Vein endothelial cell (primary cell): ENCODE measurements at places on chromosomes 11 and 22. TPM values are rescaled to one million over a fixed set of nuclear protein-coding genes. Genes with fewer than 3 reads are reported as not detected.

The MIF gene
- total RNA-seq = 196 and 293 TPM in 2 replicates

The APOL1 gene
- 3.3 and 3.6 TPM in 2 replicates for total RNA-seq

The CARD18 gene
- total RNA-seq = not detected in 2 replicates

The SLC16A8 gene
- not detected in 2 replicates for total RNA-seq

The CAPN1 gene
- 173 and 196 TPM in 2 replicates for total RNA-seq

The APOA1 gene
- not detected in 2 replicates for total RNA-seq

The SLC22A9 gene
- total RNA-seq = not detected in 2 replicates

The APOL3 gene
- total RNA-seq = 47.7 and 58.8 TPM in 2 replicates

The CDC45 gene
- 12.1 and 26.5 TPM in 2 replicates for total RNA-seq

The LINC01488 gene
- total RNA-seq = not detected in 2 replicates

The TMEM86A gene
- total RNA-seq = 2.5 and 3.3 TPM in 2 replicates

The PHOX2A gene
- not detected in 2 replicates for total RNA-seq

The PHF5A gene
- 48.3 and 53.3 TPM in 2 replicates for total RNA-seq

The SHISAL1 gene
- under 0.01 TPM in 2 replicates for total RNA-seq

The CPT1A gene
- total RNA-seq = 76.0 and 84.3 TPM in 2 replicates

The YPEL4 gene
- total RNA-seq = under 0.01 and 0.29 TPM in 2 replicates

The APOBEC3A gene
- total RNA-seq = not detected in 2 replicates

The PGM2L1 gene
- 32.7 and 42.4 TPM in 2 replicates for total RNA-seq

The C2CD2L gene
- 4.6 and 6.2 TPM in 2 replicates for total RNA-seq

The SCGB1A1 gene
- not detected in 2 replicates for total RNA-seq

The TIGD3 gene
- total RNA-seq = 0.29 and 0.33 TPM in 2 replicates

The SLC2A11 gene
- total RNA-seq = 7.5 and 8.2 TPM in 2 replicates

The FJX1 gene
- total RNA-seq = 39.5 and 52.9 TPM in 2 replicates

The YWHAH gene
- 136 and 173 TPM in 2 replicates for total RNA-seq

The CHST1 gene
- 48.7 and 90.7 TPM in 2 replicates for total RNA-seq

The ABCG4 gene
- 0.33 and 1.1 TPM in 2 replicates for total RNA-seq

The CCDC88B gene
- 1.7 and 2.3 TPM in 2 replicates for total RNA-seq

The RFPL3 gene
- total RNA-seq = not detected in 2 replicates

The RIC3 gene
- total RNA-seq = not detected in 2 replicates

The SCN4B gene
- under 0.01 TPM in 2 replicates for total RNA-seq

The OSM gene
- not detected in 2 replicates for total RNA-seq

The ANO1 gene
- total RNA-seq = 0.19 TPM in 1 of 2 replicates, not detected in the other

The C11orf87 gene
- not detected in 2 replicates for total RNA-seq

The CDC42BPG gene
- total RNA-seq = 0.33 and 0.38 TPM in 2 replicates

The HTR3A gene
- not detected in 2 replicates for total RNA-seq

The OR56A1 gene
- total RNA-seq = not detected in 2 replicates

The SYTL2 gene
- 1.1 and 1.6 TPM in 2 replicates for total RNA-seq

The OR51B4 gene
- total RNA-seq = not detected in 2 replicates

The MYOD1 gene
- total RNA-seq = not detected in 2 replicates

The MOGAT2 gene
- total RNA-seq = not detected in 2 replicates

The CHADL gene
- total RNA-seq = 0.98 and 1.4 TPM in 2 replicates

The FAM180B gene
- total RNA-seq = not detected in 2 replicates

The STK33 gene
- 0.98 and 1.3 TPM in 2 replicates for total RNA-seq

The PIWIL4 gene
- total RNA-seq = 0.57 and 0.65 TPM in 2 replicates

The KCNQ1 gene
- under 0.01 TPM in 1 of 2 replicates, not detected in the other for total RNA-seq

The TRIM51 gene
- not detected in 2 replicates for total RNA-seq

The ELFN2 gene
- total RNA-seq = 0.10 and 0.33 TPM in 2 replicates

The UCP3 gene
- 0.33 and 0.67 TPM in 2 replicates for total RNA-seq

The SLC22A8 gene
- not detected in 2 replicates for total RNA-seq

The ZNF280B gene
- total RNA-seq = 1.5 and 1.6 TPM in 2 replicates

The YPEL1 gene
- 4.4 and 6.9 TPM in 2 replicates for total RNA-seq
